NCI-H2107 (cell line): ENCODE measurements at places on chromosomes 11 and 22.

- no peak for DNase-seq
Observed at GRCh38 chr11:73750228-73750627, 10.6 kb downstream of the RAB6A start.

- no peak for DNase-seq
Observed at GRCh38 chr11:23711981-23712380, 784.9 kb upstream of the LUZP2 start.

- no peak for DNase-seq
Observed at GRCh38 chr11:103487113-103487512, 377.9 kb downstream of the DYNC2H1 start.

DNA sequence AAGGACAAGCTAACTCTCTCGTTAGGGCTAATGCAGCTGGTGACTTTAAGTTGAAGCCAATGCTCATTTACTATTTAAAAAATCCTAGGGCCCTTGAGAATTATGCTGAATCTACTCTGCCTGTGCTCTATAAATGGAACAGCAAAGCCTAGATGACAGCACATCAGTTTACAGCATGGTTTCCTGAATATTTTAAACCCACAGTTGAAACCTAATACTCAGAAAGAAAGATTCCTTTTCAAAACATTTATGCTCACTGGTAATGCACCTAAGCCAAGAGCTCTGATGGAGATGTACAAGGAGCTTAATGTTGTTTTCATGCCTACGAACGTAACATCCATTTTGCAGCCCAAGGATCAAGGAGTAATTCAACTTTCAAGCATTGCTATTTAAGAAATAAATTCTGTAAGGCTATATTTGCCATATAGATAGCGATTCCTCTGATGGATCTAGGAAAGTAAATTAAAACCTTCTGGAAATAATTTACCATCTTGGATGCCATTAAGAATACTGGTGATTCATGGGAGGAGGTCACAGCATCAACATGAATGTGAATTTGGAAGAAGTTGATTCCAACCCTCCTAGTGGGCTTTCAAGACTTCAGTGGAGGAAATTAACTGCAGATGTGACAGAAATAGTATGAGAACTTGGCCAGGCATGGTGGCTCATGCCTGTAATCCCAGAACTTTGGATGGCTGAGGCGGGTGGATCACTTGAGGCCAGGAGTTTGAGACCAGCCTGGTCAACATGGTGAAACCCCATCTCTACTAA, 14.5 kb downstream of the XNDC1N start:
- DNase-seq: no peak

DNA sequence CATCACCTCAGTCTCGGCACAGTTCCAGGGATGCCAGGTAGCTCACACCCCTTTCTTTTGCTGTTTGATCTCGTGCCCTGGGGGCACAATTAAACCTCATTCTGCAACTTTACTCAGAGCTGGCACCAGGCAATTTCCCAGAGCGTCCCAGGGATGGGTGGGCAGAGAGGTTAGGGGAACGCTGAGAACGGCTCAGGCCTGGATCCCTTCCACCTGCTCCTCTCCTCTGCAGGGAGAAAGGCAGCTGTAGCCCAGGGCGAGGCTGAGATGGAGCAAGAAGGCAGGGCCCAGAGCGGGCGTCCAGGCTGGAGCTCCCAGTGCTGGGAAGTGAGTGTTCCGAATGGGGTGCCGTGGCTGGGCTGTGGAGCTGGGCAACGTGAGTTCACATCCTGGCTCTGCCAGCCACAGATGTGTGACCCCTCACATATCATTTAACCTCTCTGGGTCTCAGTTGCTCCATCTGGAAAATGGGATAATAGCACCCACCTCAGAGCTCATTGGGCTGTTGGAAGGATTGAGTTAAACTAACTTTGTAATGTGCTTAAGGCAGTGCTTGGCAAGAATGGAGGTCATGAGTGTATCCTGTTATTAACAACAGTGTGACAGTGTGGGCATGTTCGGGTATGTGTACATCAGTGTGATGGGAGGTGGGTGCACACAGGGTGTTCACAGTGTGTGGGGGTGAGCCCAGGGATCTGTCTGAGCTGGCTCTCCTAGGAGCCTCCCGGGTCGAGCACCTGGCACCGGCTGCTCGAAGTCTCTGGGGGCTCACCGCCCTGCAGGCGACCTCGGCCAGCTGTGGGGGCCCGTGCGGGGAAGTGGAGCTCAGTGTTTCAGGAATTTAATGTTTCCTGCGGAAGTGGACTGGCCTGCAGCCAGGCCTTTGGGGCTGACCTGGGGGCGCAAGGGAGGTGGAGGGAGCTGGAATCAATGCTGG, 15.5 kb downstream of the OTUB1 start:
- DNase-seq: no peak

DNA sequence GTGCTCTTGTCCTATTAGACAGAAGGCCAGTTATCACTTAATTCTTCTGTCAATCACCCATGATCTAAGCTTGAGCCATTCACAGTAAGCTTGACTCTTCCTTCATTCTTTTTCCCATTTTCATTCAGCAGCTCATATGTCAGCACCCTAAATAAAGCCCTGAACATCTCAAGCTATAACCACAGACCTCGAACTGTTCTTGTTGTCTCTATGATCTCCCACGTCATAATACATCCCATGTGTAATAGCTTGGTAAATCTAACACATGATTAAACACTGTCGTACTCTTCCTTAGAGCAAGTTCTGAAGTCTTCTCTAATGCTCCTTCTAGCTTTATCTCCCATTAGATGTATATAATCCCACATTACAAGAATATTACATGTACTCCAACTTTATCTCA, 14.4 kb downstream of the MUC15 start:
- DNase-seq: no peak

- DNase-seq: no peak
Observed at GRCh38 chr11:71542879-71543777, 5.1 kb upstream of the KRTAP5-9 start.

DNA sequence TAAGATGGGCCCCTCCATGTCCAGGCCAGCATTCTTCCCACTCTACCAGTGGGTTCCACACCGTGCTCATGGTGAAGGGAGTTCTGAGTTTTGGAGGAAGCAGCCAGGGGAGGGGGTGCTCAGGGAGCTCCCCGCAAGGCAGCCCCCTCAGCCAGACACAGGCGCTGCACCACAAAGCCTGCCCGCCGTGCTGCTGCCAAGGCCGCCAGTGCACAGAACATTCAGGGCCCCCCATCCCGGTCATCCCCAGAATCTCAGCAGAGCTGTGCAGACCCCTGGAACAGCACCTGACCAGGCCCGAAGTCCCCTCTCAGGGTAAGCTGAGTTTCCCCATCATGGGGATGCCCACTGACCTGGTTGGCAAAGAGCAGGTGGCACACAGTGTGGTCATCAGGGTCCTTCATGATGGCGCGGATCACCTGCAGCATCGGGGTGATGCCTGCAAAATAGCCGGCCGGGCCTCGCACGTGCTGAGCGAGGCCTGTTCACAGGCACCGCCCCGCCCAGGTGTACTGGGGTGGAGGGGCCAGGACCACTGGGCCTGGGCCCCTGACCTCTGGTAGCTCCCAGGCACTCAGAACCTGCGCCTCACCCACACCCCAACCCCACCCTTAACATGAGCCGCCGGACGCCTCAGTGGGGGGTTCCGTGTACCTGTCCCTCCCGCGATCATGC, 12.4 kb upstream of the POLDIP3 start:
- no peak for DNase-seq

DNA sequence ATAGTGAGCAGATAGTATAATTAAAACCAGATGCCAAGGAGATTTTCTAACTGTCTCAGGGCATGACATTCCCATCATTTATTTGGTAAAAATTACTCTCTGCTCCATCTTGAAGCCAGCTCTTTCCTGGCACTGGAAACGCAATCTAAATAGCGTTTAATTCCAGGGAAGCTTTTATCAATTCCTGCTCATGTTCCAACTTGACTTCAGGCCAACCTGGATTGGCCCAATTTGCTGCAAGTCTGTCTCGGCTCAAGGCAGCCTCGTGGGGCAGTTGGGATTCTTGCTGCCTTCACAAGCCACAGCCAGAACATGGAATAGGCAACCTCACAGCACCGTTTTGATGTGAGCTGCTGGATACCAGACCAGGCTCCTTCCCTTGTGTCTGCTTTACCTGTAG, 1255.9 kb downstream of the TBC1D22A start:
- DNase-seq: no peak

- DNase-seq: no peak
Observed at GRCh38 chr11:35629914-35630313, 11.7 kb downstream of the FJX1 start.

DNA sequence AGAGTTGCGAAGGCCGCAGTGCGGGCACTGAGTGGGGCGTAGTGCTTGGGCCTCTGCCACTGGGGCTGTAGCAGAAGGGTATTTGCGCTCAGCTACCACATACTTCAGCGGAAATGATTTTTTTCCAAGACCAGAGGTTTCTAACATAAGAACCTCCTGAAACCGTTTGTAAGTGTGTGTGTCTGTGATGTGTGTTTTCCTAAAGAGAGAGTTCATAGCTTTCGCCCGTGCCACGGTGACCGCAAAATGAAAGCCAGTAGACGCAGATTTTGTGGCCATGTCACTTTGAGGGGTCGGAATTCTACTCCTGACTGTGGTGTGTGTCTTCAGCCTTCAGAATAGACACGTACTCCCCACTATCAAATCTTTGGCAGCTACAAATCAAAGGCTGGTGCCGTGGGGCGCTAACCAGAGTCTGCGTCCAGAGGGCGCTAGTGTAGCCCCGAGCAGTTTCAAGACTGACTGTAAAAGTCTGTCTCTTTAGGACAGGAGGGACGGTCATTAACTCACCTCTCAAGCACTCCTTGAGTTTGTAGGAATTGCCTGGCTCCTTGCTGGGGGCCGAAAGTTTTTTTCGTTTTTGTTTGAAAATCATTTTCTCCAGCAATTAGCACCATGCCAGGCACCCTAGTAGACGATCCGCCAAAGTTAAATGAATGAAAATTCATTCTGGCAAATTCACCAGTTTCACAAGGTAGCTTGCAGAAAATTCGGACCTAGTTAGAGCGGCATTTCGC, 2.5 kb upstream of the CALCA start:
- no peak for DNase-seq
